ENCODE measurements at places on chromosomes 7 and 10.

DNA sequence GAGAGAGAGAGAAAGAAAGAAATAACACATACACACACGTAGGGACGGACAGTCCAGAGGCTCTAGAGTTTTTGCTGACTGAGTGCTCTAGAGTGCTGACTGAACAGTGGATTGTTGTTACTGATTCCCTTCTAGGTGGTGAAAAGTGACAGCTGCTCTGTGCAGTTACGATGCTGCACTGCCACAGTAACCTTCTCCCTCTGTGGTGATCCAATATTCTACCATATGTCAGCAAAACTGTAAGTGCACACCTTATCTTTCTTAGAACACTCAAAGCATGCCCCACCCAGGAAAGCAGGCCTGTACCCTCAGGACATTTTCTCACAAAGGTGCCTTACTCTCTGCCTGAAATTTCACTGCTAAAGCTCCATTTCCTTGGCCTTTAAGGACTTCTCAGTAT is 1023.5 kb downstream of the TYW1 start:
- no peak for DNase-seq

DNA sequence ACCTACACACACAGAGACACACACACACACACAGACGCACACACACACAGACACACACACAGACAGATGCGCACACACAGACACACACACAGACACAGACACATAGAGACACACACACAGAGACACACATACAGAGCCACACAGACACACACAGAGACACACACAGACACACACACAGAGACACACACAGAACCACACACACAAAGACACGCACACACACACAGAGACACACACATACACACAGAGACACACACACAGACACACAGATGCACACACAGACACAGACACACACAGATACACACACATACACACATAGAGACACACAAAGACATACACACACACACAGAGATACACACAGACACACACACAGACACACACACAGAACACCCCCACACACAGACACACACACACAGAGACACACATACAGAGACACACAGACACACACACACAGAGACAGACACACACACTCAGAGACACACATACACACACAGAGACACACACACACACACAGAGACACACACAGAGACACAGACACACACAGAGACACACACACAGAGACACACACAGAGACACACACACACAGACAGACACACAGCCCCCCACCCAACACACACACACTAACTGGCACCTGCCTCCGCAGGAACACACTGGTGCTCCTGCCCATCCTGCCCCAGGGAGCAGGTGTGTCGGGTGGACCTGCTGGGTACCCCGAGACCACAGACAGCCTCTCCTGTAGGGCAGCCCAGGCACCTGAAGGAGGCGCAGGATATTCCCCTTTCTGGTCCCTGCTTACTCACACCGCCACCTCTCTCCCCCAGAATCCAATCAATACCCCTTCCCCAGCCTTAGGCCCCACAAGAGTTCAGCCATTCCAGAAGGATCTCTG is 5.4 kb upstream of the FZD9 start:
- no peak for DNase-seq

DNA sequence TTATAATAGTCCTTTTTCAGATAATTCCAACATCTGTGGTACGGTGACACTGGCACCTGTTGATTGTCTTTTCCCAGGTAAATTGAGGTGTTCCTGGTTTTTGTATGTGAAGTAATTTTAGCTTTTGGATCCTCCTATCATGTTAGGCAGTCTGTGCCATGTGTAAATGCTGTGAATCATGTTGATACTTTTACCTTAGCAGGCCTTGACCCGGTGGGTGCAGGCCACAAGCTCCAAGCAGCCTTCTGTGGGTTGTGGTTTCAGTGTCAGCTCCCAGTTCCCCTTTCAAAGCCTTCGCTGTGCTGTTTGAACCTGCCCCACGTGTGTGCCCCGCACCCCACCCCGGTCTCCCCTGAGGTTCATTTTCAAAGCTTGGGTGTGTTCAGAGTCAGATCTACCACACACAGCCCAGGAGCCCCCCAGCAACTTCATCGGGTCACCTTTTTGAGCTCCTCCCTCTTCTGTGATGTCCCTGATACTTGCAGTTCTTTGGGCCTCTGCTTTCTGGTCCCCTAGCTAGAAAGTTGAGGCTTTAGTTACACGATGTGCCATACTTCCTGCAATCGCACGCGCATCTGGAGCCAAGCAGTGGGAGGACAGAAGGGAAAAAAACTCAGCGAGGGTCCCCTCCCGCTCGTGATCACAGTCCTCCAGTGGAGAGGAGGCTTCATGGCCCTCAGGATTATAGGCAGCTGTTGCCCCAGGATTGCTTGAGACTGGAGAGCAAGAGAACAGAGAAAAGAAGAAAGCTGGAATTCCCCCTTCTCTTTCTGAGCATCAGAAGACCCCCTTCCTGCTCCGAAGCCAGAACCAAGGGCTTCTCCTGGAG is 8.7 kb upstream of the BHLHA15 start:
- no peak for DNase-seq

DNA sequence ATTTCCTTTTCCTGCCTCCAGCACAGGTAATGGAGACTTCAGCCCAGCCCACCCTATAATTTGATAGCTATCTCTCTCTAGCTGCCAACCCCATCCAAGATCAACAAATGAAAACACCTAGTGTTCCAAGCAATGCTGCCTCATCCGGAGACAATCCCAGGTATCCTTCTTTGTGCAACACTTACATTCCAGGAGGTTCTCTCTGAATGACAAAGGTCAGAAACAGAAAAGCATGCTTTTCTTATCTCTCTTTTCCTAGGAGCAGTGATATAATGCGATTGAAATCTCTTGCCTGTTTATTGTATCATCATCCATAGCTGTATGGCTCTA is 699.3 kb downstream of the INHBA start:
- DNase-seq = no peak

- DNase-seq = no peak
These were observed 736 bp downstream of the MINDY4 start for GRCh38 chr7:30771880-30772425.

- no peak for DNase-seq
These were observed 77.9 kb downstream of the CARD11 start for GRCh38 chr7:2965745-2966270.

- no peak for DNase-seq
These were observed 112.4 kb upstream of the SEMA3C start for GRCh38 chr7:81031243-81031642.

GRCh38 chr10:30782537-30783461 is 153.2 kb upstream of the LYZL2 start:
- no peak for DNase-seq

DNA sequence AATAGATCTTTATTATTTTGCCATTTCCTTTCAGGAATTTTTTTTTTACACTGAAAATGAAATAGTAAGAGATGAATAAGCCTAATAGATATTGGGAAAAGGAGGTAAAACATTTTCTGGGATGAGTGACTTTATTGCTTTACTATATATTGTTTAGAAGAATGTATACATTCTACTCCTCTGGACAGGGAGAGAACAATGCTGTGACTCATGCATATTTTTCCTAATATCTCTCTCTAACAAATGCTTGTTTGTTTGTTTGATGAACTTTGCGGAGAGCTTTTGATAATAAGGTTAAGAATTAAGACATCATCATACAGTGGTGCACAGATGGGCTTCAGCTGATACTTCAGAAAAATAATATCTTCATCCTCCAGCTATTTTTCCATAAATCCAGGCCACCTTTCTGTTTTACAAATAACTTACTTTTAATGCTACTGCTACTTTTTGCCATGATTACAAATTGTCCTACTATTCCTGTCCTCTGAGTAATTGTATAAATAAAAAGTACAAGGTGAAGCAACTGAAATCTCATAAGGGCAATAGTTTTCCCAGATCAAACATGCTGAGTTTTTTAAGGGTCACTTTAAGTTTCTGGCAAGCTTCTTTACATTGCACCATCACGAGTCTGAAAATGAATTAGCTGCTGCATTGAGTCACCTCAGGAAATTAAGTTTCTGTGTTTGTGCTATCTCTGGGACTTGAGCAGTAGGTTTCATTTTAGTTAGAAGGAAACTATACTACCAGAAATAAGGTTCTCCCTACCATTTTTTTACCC is 207.3 kb upstream of the POT1 start:
- no peak for DNase-seq

GRCh38 chr10:108014145-108014901 is 849.8 kb upstream of the SORCS1 start:
- no peak for DNase-seq

- DNase-seq = no peak
These were observed 3.1 kb upstream of the HOXA9 start for GRCh38 chr7:27168265-27168947.

- DNase-seq = peak; percentile 72
These were observed 3.7 kb upstream of the DPYSL4 start for GRCh38 chr10:132183046-132183445.

DNA sequence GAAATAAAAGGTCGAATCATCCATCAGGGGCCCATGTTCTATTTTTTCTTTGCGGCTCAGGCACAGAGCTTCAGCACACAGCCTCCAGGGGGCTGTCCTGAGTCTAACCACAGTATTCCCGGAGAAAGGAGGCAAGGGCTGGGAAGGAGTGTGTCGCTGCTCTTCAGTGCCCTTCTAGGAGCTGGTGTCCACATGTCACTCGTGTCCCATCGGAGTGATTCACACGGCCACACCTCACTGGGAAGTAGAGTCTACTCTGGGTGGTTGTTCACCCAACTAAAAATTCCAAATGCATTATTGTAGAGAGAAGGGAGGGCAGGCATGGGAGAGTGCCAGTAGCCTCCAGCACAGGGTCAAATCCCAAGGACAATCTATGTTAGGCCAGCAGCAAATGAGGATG is 114.8 kb upstream of the LANCL2 start:
- DNase-seq = no peak

DNA sequence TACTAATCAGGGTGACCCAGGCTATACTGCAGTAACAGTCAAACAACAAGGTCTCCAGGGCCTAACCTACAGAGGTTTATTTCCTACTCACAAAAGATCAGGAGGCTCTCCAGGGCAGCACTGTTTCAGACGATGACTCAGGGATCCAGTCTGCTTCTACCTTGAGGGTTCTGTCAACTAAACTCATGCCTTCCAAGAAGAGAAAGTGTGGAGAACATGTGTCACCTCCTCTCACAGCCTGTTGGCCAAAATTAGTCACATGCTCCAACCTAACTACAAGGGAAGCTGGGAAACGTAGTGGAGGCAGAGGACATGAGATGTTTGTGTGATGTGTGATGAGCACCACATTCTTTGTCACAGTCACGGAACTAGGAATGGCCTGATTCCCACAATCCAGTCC is 14.7 kb upstream of the INA start:
- DNase-seq = no peak
